HT1080 (cell line): ENCODE measurements at places on chromosomes 16 and 17. TPM values are rescaled to one million over a fixed set of nuclear protein-coding genes. Genes with fewer than 3 reads are reported as not detected.

- DNase-seq: peak; percentile 1
These were observed 54.7 kb upstream of the CDH11 start for GRCh38 chr16:65176603-65177002.

- DNase-seq: no peak
These were observed 8.4 kb upstream of the TRPV2 start for GRCh38 chr17:16406742-16407674.

DNA sequence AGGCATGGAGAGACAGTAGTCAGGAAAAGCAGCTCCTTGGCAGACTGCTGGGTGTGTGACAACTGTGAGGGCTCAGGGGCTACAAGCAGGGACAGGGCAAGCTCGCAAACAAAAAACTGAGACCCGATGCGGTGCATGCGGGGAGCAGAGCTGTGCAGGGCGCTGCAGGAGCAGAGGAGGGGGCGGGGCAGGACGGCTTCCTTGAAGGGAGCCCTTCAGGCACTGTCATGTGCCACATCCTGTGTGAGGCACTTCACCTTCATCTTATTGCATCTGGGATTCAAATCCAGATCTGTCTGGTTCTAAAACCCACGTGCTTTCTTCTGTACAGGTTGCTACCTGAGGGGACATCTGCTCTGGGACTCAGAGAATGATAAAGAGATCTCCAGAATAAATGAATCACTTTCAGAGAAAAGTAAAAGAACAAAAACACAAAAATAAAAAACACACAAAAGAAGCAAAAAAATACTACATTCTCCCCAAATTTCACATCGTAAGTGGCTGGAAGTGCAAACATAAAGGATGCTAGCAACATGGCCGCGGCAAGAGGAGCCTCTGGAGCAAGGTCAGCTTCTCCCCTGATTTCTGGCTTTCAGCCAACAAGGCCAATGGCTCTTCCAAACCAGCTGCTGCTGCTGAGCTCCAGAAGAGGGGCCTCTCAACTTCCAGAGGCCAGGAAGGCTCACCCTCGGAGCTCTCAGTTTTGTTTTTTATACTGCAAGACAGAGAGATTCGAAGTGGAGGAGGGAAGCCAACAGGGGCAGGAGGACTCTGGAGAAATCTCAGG is 14.2 kb downstream of the LYRM9 start:
- no peak for DNase-seq

GRCh38 chr16:52090080-52090479 is 456.9 kb downstream of the TOX3 start:
- peak; percentile 52 for DNase-seq

GRCh38 chr17:80679816-80680215 is 135.2 kb downstream of the RPTOR start:
- no peak for DNase-seq

- DNase-seq: no peak
These were observed 46.0 kb downstream of the LMF1 start for GRCh38 chr16:924806-925205.

DNA sequence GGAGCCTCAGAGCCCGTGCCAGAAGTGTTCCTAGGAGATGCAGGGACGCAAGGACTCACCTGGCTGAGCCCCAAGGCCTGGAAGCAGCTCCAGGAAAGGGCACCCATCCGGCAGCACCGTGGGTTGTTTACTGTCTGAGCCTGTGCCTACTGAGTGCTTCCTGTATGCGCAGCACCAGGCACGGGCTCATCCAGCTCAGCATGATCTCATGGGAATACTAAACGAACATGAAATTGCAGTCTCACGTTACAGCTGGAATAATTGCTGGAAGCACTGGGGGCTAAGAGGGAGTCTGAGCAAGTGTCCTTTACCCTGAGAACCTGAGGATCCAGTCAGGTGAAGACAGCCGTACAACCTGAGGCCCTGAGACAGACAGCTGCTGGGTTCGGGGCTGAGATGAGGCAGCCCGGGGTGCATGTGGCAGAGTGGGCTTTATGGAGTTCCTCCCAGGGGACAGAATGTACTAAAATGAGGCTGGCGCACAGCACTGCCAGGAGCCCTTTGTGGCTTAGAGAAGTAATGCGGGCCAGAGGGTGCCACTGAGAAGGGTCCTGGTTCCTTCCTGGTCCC is 5.4 kb downstream of the CTRL start:
- peak; percentile 51 for DNase-seq

GRCh38 chr17:74337834-74338500 is 11.9 kb downstream of the KIF19 start:
- no peak for DNase-seq

DNA sequence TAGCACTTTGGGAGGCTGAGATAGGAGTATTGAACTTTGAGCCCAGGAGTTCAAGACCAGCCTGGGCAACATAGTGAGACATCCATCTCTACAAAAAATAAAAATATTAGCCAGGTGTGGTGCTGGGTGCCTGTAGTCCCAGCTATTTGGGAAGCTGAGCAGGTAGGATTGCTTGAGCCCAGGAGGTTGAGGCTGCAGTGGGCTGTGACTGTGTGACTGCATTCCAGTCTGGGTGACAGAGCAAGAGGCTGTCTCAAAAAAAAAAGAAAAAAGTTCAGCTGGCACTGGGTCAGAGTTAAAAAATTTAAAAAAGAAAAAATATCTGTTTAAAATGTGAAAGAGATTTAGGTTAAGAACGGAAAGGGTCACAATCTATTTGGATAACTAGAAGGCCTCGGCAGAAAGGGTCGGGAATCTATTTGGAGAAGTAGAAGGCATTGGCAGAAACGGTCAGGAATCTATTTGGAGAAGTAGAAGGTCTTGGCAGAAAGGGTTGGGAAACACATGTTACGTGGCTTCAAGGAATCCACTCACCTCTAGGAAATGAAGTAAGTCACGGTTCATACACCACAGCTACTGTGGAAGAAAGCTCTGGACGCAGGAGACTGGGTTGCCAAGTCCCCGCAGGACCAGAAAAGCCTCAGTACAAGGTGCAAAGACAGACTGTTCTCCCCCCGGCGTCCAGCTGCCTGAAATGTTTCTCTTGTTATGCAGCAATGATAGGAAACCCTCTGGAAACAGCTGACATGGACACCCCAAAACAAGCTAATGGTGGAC is 25.3 kb downstream of the LMF1 start:
- DNase-seq: no peak

DNA sequence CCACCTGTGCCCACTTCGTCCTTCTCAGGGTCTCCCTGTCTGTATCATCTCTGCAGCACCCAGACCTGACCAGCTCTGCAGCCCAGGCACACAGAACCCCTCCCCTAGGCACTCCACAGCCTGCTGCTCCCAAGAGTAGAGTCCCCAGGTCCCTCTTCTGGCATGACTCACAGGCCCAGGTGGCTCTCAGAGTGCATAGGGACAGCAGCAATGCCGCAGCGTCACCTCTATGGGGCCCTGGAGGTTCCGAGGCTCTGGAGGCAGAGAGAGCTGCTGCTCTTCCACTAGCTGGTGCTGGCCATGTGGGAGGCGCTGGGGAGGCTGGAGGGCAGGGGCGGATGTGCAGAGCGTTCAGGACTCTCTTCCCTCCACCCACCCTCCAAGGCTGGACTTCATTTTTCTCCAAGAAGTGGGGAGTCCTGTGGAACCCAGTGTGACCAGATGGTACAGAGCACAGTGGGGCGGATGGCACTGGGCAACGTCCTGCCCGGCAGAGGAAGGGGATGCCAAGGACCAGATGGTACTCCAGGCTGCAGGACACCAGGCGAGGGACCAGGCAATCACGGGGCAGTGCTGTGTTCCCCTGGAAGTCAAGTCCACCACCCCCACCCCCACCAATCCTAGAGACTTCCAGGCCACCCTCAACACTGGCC is 151.7 kb downstream of the RBFOX3 start:
- no peak for DNase-seq

DNA sequence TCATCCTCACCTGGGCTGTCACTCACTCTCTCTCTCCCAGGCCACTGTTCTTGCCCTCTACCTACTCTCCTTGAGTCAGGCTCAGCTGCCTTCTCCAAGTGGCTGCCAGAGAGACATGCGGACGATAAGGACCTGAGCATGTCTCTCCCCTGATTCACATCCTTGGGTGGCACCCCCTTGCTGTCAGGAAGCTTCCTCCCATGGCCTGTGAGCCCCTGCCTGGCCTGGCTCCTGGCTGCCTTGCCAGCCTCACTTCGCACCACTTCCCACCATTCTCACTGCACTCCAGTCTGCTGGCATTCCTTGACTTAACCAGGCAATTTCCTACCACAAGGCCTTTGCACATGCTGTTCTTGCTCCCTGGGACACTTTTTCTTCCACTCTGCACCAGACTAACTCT is 2.7 kb upstream of the ALDH3A1 start:
- DNase-seq: peak; percentile 43

GRCh38 chr17:42894283-42895184 is 6.1 kb upstream of the G6PC1 start:
- DNase-seq: no peak

DNA sequence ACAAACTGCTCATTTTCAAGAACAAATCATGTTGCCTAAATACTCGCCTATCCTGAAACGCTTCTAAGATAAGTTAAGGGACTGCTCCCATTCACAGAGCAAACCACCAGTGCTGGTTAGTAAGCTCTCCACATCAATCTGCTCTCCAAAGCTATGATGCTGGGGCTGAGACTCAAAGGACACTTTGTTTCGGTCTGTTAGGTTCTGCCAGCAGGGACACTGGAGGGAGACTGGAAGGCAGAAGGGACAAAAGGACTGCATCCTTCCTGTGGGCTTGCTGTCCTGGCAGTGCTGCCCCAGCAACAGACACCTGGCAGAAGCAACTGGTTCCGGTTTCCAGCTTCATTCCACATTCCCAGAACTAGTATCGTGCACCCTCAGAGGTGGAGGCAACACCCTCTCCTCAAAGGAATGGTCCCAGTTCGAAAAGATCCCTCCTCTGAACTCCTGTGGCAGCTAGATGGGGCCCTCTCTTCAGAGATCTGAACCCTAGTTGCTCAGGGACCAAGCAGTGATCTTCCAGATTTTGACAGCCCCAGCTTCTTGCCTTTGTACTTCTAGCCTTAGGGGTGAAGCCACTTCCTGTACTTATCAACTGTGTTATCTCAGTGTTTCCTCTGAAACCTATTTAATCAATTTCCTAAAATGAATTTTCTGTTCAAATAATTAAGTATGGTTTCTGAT is 73.4 kb upstream of the GSG1L start:
- DNase-seq: no peak

GRCh38 chr17:78360371-78361224 is 721 bp upstream of the SOCS3 start:
- peak; percentile 82 for DNase-seq

DNA sequence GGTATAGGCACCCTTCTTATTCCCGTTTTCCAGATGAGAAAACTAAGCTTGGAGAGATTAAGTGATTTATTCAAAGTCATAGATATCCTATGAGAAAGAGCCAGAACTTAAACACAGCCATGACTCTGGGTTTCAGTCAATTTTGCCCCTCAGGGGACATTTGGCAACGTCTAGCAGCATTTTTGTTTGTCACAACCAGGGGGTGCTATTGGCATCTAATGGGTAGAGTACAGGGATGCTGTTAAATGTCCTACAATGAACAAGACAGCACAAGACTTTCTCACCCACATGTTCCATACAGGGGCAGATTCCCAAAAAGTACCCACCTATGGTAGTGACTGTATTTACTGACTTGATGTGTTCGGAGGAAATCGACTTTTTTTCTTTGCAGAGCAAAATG is 4.8 kb upstream of the SHISA9 start:
- DNase-seq: peak; percentile 18

DNA sequence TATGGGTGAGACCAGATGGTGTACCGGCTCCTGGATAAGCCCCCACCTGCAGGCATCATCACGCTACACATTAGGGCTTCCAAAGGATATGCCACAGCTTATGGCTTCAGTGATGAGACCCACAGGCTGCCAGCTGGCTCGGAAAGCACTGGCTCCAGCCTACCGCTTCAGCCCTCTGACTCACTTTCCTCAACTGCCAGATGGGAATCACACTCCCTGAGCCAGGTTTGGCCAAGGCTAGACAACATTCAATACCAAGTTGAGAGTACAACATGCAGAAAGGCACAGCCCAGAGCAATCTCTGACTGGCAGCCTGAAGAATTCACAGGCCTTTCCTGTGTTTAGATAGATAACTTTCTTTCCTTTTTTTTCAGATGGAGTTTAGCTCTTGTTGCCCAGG is 10.3 kb downstream of the CENPV start:
- no peak for DNase-seq

DNA sequence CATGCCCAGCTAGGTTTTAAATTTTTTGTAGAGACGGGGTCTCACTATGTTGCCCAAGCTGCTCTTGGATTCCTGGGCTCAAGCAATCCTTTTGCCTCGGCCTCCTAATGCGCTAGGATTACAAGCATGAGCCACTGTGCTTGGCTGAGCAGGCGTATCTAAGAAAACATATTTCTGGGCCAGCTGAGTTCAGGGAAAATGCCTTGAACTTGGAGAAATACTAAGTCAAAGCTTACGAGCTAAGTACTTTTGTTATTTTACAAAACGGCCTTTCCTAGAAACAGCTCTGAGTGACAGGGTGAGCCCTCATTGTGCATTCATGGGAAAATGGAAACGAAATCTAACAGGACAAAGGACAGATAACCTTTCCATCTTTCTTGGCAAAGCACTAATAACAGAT is 24.7 kb downstream of the DNAI2 start:
- no peak for DNase-seq

- DNase-seq: no peak
These were observed 1.2 kb upstream of the RFFL start for GRCh38 chr17:35064516-35065215.

- no peak for DNase-seq
These were observed 38.0 kb upstream of the NOL11 start for GRCh38 chr17:67679721-67680120.

DNA sequence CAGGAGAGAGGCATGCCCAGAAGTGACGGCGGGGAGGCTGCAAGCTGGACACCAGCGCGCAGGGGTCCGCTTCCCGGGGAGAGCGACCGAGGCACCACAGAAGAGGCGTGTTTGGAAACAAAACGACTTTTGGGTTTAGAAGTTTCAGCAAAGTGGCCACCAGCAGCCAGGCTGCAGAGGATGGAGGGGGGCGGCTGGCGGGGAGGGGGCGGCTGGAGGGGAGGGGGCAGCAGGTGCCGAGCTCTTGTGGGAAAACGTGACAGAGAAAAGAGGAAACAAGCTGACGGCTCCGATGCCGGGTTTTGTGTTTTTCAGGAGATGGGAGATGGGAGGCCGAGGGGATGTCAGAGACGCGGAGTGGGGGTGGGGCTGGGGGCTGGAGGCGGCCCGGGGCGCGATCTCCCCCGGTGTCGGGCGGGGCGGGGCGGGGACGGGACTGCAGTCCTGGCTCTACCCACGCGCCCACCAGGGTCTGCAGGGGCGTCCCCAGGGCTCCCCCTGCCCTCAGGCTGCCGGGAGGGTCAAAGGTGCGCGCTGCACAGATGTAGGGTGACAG is 32.1 kb upstream of the RPH3AL start:
- no peak for DNase-seq

- DNase-seq: no peak
These were observed 36.0 kb upstream of the HLF start for GRCh38 chr17:55228683-55229192.

The SLC13A2 gene
- not detected in 2 replicates for total RNA-seq

The PROCA1 gene
- total RNA-seq: 0.80 and 1.3 TPM in 2 replicates

The NAGS gene
- total RNA-seq: 2.6 and 3.3 TPM in 2 replicates

The KRTAP4-9 gene
- 0.29 and 0.57 TPM in 2 replicates for total RNA-seq
